Activated CD4-positive, alpha-beta T cell treated with anti-CD3 and anti-CD28 coated beads for 4 hours (primary cell): ENCODE measurements at places on chromosomes 11 and 22.

GRCh38 chr11:15153231-15153630 lies 38.5 kb downstream of the INSC start:
- no peak for DNase-seq

DNA sequence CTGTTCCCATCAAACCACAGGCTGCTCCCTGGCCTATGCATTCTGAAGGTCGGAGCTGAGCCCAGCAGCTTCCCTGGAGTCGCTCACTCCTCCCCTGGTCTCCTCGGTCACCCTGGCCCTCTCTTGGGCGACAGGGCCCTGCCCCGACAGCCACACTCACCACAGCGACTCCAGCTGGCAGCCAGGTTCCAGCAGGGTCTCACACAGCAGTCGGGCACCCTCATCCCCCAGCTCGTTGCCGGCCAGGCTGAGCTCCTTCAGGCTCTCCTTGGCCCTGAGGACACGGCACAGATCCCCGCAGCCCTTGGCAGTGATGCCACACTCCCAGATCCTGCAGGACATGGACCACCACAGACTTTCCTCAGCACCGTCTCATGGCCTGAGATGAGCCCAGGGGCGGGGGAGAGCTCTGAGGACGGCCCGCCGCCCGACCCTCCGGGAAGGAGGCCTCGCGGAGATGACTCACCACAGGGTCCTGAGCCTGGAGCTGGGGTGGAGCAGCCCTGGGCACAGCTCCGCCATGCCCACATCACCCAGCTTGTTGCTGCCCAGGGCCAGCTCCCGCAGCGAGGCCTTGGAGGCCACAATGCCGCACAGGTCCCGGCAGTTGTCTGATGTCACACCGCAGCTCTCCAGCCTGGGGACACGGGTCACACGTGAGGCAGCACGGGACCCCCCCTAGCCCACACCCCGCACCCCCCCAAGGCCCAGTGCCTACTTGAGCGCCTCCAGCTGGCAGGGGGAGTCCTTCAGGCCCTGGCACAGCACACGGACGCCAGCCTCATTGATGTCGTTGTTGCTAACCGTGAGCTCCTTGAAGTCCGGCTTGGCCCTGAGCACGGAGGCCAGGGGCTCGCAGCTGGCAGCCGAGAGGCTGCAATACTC lies 8.5 kb downstream of the RNH1 start:
- DNase-seq = no peak

DNA sequence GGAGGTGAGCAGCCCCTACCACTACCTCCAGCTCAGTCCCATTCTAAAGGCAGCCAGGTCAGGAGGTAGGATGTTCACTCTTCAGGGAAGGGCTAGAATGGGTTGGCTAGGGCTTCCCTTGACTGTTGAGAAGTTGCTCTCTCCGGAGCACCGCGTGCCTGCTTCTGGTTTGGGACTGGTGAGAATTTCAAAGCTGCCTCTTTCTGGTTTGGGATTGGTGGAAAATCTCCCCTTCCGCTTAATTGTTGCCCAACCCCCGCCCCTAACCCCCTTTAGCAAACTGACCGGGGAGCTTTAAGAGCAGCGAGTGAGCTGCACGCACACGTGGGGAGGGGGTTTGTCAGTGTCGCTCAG lies 686 bp downstream of the USP2 start:
- DNase-seq = no peak

DNA sequence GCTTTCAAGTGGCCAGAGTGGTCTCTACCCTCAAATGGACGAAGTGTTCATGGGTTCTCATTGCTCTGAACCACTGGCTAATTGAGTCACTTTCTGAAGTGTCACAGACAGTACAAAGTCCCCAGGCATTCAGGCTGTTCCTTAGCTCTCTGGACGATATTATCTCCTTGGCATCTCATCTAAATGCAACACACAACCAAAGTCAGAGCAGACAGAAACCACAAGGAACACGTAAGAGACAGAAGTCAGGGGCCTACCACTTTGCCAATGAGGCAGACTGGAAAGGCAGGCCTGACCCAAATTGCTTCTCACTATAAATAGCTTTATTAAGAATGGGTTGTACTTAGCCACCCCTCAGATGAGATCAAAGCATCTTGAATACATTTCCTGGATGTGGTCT lies 29.0 kb upstream of the LDLRAD3 start:
- DNase-seq = no peak

GRCh38 chr11:34423300-34423699 lies 15.4 kb upstream of the CAT start:
- DNase-seq = no peak

- no peak for DNase-seq
Measured at GRCh38 chr11:34331329-34331728, 26.5 kb downstream of the ABTB2 start.

- no peak for DNase-seq
Measured at GRCh38 chr22:40520562-40520961, 116.0 kb downstream of the MRTFA start.

GRCh38 chr11:81792416-81792815 lies 941.2 kb downstream of the FAM181B start:
- no peak for DNase-seq

DNA sequence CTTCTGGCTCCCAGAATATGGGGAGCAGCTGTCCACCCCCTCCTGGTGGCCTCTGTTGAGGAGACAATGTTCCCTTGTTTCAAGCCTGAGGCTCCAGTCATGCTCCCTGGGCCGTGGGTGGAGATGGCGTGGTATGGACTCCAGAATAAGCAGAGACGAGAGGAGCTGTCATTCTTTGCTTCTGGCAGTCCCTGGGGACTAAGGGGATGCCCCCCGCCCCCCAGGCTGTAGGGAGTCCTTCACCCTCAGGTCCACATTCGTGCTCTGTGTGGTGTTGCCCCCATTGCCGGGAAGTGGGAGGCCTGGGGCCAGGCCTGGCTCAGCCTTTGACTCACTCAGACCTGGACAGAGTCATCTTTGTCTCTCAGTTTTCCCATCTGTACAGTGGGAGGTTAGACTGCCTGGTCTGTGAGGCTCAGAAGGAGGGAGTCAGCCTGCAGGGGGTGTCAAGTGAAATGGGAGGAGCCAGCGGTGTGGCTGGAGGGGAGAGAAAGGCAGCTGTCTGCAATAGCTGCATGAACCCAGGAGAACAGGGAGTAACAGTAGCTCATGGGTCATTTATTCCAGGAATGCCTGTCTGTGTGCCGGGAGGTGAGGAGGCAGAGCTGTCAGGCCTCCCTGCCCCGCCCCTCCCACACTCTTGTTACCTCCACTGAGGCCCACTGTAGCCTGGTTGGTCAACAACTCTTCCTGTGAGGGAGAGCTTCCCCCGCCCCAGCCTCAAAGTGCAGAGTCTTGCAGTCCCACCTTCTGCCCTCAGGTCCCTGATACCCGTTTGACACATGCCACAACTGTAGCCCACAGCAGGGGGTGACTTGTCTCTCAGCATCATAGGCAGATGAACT lies 6.3 kb downstream of the ARHGEF17 start:
- no peak for DNase-seq

DNA sequence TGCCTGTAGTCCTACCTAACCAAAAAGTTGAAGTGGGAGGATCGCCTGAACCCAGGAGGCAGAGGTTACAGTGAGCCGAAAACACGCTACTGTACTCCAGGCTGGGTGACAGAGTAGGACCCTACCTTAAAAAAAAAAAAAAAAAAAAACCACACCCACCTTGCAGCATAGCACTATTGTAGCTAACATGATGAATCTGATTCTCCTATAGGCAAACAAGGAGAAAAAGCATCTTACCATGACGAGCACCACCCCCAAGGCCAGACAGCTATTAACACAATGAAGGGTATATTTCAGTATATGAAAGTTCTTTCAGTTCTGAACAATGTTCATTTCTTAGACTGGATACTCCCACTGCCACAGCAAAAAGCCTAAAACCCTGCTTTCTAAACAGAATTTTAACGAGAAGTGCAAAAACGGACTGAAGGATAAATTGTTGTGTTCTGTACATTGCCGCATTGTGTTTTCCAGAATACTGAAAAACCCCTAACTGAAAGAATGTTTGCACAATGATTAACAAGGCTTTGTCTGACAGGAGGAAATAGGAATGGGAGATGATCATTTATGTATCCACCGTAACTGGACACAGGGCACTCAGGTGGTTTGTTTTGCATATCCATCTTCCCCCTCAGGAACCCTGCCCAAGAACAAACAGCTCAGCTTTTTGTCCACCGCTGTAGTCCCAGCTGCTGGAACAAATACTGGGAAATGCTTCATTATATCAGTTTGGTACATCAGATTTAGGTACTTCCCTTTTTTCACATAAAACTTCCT lies 8.9 kb downstream of the PISD start:
- no peak for DNase-seq

DNA sequence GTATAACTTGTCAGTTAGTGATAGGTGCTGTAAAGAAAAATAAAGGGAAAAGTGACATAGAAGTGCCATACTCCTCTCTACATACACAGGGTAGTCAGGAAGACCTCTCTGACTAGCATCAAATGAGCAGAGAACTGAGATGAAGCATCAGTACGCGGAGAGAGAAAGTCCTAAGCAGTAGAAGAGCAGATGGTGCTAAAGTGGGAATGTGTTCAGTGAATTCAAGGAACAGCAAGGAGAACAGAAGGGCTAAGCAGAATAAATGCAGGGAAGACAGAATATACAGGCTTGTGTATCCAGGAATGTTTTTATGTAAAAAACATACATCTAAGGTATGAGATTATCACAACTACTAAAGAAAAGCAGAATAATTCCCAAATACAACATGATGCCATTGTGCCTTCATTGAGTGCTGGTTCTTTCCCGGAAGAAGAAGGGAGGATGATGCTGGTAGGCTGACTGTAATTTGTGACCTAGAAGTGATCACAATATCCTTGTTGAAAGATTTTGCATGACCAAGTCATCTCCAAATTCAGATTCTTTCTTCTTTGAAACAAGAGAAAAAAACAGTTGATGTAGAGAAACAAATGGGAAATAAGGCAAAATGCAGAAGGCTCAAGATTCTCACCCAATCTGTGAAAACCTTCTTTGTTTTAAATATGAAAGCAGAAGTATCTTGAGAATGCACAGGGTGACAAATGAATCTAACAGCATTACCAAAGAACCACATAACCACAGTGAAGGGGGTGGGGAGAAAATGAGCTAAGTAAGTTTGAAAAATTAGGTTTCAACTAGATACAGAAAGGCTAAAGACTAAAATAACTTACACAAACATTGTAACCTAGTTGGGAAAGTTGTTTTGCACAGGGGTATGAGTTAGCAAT lies 20.5 kb downstream of the MRE11 start:
- DNase-seq = no peak

- DNase-seq = no peak
Measured at GRCh38 chr22:38138961-38139360, 28.5 kb upstream of the BAIAP2L2 start.
